ENCODE measurements at places on chromosomes 5 and 9.

DNA sequence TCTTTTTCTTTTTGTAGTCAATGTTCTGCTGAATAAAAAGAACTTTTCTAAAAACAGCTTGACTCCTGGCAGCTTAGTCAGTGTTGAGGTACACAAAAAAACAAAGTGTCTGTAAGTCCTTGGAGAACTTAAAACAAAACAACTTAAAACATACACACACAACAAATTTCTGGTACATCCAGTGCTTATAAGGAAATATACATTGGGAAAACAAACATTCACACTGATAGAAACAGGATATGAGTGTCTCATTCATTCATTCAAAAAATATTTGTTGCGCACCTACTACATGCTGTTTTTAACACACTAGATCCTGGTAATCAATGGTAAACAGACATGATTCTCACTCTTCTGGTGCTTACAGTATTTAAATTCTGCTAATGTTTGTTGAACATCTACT, 27.4 kb upstream of the MEGF9 start:
- no peak for DNase-seq

GRCh38 chr5:98231089-98231488, 542.4 kb upstream of the RGMB start:
- DNase-seq: no peak

DNA sequence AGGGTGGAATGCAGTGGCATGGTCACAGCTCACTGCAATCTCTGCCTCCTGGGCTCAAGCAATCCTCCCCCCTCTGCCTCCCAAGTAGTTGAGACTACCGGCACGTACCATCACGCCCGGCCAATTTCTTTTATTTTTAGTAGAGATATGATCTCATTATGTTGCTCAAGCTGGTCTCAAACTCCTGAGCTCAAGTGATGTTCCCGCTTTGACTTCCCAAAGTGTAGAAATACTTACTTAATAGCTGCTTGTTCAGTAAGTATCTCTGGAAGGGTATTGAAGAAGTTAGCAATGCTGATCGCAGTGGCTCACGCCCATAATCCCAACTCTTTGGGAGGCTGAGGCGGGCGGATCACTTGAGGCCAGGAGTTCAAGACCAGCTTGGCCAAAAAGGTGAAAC, 35.7 kb upstream of the PLIN2 start:
- DNase-seq: no peak

DNA sequence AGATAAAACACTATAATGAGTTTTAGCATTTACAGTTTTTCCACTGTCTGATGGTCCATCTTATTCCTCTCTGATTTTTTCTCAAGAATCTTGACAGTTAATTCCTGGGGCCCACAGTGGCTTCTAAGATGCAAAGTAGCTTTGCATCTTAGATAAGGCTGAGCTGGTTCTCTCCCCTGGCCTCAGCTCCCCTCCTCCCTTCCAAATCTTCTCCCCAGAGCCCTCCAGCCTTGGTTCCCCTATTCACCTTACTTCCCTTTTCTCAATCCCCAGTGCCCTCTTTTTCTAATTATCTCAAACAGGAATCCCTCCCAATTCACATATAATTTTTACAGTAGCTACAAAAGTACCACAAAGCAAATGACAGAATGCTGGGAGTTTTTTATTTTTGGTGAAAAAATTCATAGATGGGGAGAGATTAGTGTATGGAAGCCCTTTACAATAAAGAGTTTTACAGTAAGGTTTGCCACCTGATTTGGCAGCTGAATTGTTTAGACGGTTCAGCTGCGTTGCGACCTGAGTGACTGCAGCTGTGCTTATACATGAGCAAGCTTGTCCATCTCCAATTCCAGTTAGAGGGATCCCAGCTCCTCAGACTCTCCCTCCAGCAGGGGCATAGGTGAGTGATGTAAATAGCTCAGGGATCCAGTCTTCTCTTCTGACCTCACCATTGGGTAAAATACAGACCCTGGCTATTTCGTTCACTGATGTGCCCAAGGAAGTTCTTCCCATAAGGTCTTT, 51.4 kb upstream of the CKMT2 start:
- DNase-seq: no peak

DNA sequence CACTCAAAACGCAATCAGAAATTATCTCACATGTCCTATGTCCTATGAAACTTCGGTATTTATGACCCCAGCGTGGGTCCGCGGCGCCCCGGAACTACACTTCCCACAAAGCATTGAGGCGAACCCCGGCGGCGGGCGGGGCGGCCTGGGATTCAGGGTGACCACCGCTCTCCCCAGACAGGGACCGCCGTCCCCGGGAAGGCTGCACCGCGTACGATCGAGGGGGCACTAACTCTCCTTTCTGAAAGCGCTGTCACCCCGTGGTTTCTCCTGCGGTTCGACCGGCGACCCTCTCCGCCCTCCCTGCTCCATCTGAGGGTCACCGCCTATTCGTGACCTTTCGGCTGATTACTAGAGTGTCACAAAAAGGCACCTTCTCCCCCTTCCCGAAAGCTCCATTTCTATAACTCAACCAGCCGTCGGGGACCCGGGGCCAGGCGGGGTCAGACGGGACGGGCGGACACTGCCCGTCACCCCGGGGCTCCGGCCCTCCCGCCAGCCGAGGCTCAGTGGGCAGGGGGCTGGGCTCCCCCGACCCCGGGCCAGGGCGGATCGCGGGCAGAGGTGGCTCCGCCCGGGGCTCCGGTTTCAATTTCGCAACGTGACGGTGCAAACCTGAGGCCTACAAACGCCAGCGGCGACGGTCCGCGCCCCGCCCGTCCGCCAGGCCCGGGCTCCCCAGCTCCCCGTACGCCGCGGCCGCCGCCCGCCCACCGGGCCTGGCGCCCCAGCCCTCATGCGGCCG, 1.3 kb downstream of the ECPAS start:
- peak; percentile 64 for DNase-seq

DNA sequence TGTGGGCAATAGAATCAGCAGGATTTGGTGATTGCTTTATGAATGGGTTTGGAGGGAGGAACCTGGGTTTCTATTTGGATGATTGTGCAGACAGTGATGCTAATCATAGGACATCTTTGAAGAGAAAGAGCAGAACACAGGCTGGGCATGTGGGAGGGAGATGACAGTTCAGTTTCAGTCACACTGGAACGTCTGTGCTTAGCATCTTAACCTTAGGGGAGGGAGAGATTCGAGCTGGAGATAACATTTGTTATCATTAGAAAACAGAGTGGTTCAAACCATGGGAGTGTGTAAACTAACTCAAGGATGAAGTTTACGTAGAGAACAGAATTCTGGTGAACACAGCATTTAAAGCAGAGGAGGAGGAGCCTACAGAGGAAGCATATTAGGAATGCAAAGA, 138.6 kb upstream of the PPP2R2B start:
- no peak for DNase-seq

GRCh38 chr9:108606401-108606800, 249.4 kb downstream of the ACTL7B start:
- no peak for DNase-seq

DNA sequence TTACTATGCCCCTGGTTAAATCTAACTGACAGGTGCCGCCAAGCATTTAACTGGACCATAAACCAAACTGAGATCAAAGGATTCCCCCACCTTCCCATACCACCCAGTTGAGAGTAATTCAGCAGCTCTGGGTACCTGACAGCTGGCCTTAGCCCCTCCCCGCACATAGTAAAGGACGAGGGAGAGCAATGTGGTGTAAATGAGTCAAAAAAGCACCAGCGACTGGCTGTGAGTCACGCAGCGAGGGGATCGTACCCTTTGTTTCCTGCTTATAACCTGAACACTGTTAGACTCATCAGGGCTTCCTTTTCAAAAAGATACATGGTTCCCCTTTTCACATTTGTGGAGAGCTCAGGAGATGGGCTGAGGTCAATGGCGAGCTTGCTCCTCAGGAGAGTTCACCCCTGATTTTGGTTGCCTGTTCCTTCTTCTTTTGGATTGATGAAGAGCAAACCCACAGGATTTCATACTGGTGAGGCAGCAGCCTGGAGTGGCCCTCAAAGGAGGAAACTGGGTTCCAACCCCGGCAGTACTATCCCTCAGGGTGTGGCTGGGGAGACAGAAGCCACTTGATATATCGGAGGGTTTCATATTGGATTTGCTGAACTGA, 71.5 kb downstream of the ANKRD33B start:
- DNase-seq: peak; percentile 4

DNA sequence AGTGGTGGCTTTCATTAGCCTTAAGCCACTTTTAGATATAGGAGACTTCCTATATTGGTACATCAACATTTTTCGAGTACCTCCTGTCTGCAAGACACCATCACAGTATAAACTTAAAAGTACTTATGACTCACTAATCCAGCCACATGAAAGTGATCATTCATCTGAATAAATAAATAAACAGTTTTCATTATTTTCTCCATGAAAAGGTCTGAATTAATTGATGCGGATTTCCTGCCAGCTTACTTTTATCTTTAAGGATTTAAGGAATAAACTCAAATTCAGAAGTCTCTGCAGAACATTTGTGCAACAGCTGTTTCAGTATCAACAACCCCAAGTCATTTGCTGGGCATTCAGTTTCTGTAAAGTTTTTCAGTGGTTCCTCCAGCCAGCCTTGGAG, 4.0 kb downstream of the SAP30L start:
- no peak for DNase-seq

DNA sequence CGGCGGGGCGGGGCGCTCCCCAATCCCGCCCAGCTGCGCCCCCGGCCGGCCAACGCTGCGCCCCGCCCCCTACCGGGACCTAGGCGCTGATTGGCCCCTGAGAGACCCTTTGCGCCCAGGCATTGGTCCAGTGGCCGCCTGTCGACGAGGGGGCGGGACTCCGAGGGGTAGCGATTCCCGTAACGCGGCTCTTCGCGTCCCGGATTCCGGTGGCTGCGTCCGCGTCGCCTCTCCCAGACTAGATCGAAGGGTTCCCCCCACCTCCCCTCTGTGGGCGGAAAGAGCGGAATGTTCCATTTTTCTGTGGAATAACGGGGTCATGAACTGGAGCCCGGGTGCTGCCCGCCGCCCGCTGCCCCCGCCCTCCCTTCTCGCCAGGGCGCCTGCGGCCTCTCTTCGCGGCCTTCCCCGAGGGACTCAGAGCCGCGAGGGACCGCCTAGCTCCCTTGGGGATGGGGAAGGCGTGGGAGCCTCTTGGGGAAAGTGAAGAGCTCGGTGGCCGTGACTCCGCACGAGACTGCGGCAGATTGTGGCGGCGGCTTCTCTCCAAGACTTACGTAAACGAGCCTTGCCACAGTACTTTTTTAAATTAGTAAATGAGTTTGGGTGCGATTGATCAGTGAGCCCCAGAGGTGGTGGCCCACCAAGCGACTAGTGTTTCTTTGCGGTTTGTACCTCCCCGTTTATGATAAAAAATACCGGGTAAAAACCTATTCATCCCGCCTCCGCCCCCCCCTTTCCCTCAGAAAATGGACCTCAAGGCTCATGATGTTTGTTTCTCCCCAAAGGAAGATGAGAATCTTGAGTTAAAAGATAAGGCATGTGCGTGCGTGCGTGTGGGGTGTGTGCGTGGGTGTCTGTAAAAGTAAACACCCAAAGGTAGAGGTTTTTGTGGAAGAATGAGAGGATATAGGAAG, 493 bp upstream of the IL6ST start:
- DNase-seq: peak; percentile 94

GRCh38 chr5:9547122-9547947, 1.5 kb upstream of the SEMA5A start:
- no peak for DNase-seq

- DNase-seq: no peak
Measured at GRCh38 chr5:125798307-125798706, 624.9 kb upstream of the GRAMD2B start.

- no peak for DNase-seq
Measured at GRCh38 chr5:180990882-180991242, 2.2 kb downstream of the BTNL3 start.

GRCh38 chr9:20884985-20885593, 146.4 kb downstream of the HACD4 start:
- peak; percentile 32 for DNase-seq

- DNase-seq: no peak
Measured at GRCh38 chr5:16690243-16690852, 73.6 kb upstream of the RETREG1 start.

DNA sequence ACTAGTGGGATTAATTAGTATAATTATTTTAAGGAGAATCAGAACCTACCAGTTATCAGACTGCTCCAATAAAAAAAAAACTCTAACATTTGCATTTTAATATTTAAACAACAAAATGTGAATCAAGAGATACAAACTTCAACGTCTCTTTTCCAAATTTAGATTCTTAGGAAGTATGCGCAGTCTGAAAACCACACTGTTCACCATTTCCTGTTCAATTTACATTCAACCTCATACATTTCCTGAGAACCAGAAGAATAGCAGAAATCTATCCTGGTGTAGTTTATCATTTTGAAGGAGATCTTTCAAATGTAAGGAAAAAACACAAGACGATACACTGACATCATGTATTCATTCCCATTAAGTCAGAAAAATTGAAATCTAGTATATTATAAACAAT, 869.2 kb downstream of the EFNA5 start:
- no peak for DNase-seq

DNA sequence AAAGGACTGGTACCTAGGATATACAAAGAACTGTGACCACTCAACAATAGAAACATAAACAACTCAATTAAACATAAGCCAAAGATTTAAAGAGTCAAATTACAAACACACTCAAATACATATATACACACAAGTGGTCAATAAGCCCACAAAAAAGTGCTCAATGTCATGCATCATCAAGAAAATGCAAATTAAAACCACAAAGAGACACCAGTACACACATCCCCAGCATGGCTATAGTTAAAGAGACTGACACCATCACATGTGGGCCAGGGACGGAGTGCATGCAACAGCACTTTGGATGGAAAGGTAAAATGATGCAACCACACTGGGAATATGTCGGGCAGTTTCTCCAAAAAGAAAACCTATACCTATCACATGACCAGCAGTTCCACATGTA, 89.7 kb downstream of the CAAP1 start:
- no peak for DNase-seq

DNA sequence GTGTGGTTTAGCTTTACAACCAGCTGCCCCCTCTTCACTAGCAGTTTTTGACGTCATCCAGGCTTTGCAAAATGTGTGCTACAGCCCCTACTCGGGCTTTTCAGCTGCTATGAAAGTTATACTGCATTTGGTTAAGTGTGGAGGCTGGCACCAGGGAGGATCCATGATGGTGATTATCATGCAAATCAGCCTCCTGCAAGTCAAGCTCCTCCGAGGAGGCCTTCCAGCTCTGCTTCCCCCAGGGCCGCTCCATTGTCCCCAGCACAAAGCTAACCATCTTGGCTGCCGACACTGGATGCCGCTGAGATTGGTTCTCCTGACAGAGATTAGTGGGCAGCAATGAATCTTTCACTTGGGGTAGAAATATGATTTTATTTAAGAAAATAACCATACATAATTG, 159.6 kb downstream of the NR2F1-AS1 start:
- no peak for DNase-seq

Measured in central memory CD4-positive, alpha-beta T cell (primary cell).